ENCODE measurements at places on chromosomes 13 and 19.

DNA sequence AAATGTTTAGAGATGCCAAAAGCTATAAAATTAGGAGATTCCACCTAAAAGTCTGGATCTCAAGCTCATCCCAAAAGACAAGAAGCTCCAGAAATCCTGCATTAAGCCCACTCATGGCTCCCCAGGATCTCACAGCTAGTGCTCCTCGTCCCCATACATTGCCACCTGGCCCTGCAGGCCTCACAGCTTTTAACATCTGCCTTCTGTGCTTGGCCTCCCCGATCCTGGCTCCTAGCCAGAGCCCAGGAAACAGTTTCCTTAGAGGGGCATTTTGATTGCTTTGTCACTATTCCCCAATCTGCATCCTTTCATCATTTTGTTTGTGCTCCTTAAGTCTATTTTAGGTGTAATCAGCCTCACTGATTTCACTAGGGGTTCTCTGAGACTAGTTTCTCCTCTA lies 14.5 kb upstream of the DCT start:
- no peak for DNase-seq

DNA sequence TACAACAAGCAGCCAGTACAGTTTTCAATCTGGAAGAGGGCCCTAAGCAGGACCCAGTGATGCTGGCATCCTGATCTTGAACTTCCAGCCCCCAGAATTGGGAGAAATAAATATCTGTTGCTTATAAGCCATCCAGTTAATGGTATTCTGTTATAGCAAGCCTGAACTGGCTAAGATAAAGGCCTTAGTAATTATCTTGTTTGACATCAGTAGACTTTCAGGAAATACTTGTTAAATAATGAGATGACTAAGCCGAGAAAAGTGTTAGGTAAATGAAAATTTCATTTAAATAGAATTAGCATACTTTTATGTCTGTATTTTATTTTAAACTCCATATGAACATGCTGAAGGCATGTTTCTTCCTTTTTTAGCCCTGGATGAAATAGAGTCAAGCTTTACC lies 188.2 kb downstream of the OLFM4 start:
- no peak for DNase-seq

GRCh38 chr13:42970824-42971690 lies 21.0 kb downstream of the EPSTI1 start:
- DNase-seq = peak; percentile 63

- no peak for DNase-seq
These were observed 31.4 kb upstream of the ZNF254 start for GRCh38 chr19:24055548-24055947.

DNA sequence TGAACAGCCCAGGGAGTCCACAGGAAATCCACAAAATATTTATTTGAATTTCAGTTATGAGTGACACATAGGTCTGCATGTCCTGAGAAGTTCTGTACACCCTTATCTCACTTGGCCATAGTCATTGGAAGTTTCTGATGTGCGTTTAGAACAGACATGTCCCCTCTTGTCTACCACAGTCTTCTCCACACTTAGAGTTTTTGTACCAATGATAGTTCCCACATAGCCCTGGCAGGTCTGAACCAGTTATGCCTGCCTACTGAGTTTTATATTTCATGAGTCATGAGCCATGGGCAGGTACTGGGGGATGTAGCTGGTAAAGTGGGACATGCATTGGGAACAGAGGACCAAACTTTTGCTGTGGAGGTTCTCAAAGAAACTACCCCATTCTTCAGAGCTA lies 11.3 kb downstream of the ZNF132 start:
- DNase-seq = no peak

- no peak for DNase-seq
These were observed 156.9 kb downstream of the ENOX1 start for GRCh38 chr13:43629691-43630480.

GRCh38 chr19:46480415-46480814 lies 9.1 kb upstream of the PNMA8A start:
- DNase-seq = peak; percentile 56

DNA sequence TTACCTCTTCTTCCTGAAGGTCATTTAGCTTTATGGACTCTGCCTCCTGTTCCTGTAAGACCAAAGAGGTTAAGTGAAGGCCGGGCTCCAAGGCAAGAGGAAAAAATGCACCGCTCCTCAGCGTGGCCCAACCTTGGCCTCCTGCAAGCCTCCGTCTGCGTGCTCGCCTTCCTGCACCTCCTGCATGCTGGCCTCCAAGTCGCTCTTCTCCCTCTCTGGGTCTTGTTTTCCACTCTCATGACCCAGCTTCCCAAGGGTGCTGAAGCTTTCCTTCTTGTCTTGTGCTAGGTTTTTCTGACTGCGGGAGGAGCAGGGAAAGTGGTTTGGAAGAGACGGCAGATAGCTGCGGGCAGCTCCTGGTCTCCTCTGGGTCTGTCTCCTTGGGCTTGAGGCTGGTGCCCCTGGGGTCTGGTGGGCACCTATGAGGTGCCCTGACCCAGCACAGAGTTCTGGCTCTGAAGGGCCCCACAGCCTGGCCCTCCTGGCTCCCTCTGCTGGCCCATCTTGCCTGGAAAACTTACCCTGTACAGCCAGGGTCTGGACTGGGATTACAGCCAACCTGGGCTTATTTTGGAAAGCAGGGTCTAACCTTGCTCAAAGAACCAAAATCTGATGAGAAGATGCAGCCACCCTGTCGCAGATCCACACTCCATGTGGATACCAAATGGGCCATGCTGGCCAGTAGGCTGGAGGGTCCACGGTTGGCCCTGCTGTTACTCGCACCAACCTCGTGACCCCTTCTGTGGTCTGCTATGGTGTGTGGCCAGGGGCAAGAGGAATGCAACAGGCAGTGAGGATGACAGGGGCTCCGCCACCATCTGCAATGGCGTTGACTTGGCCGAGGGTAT lies 5.2 kb downstream of the C13orf46 start:
- DNase-seq = no peak

DNA sequence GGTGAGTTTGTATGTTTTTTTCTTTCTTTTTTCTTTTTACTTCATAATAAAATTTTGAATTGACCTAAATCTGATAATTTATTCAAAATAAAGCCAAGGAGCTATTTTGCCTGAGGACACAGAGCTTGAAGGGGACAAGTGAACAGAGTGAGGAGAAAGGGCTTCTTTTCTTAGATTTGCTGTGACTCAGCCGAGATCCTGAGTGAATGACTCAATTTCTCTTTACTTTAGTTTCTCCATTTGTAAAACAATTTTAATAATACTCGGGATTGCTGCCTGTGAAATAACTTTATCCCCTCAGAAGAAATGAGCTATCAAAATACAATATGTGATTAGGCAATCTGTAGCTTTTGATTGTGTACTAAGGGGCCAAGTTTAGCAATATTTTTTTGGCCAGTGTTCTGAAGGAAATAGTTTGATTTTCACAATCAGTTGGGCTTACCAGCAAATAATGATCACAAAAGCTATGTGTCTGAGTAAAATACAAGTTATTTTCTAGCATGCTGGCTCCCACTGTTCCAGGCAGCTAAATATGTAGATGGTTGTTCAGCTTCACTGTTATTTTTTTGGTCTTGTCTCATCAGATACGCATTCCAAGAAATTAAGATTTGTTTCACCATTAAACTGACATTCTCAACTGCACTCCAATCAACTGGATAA lies 437.5 kb downstream of the FGF9 start:
- peak; percentile 41 for DNase-seq

DNA sequence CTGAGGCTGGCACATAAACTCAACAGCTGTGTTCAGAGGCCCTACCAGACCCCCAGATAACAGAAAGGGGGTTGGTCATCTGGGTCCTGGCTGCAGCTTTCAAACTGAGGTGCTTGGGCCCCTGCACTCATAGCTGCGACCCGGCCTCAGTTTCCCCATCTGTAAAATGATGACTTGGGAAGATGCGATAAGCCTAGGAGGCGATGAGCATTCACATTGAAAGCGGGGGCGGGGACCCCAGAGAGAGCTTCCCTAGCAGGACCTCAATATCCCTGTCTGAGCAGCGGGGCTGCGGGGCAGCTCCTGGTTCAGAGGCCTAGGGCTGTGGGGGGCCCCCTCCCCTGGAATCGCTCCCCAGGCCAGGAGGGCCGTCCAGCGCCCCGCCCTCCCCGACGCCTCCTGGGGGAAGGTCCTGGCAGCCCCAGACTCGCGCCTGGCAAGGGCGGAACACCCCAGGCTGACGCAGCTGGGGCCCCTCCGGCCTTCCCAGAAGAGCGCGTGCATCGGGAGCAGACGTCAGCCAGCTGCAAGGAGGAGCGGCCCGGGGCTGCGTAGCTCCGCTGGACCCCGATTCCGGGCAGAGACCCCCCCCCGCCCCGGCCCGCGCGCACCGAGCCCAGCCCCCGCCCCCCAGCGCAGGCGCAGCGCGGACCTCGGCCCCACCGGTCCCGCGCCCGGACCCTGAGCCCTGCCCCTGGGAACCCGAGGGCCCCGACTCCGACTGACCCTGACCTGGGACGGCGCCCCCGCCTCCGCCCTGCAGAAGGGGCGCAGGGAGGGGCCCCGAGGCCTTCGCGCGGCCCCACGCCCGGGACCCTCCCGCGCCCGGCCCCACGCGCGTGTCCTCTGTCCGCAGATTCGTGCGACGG lies 3.5 kb downstream of the FSTL3 start:
- DNase-seq = peak; percentile 77

Data from AG08396 (cell line).